ENCODE measurements at places on chromosomes 1 and 21. TPM values are rescaled to one million over a fixed set of nuclear protein-coding genes. Genes with fewer than 3 reads are reported as not detected.

GRCh38 chr1:15949453-15950245 is 26.3 kb downstream of the ZBTB17 start:
- peak; percentile 69 for DNase-seq

GRCh38 chr1:111542187-111542586 is 38.8 kb upstream of the ADORA3 start:
- no peak for DNase-seq

DNA sequence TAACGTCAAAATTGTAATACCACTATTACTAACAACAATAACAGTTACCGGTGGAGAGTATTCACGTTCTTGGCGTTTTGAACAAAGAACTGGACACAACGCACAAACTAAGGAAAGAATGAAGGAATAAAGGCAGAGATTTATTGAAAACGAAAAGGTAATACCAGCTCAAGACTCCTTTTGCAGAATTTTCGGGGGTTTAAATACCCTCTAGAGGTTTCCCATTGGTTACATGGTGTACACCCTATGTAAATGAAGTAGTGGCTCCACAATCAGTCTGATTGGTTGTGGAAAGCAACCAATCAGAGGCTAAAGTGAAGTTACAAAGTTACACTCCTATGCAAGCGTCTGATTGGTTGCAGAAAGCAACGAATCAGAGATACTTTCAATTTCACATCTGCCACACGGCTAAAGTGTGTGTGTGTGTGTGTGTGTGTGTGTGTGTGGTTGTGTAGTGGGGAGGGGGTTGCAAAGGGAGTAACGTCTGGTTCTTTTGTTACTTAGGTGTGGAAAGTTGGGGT is 1.1 kb upstream of the GTF2B start:
- DNase-seq = no peak

S100A1 gene
- 0.31 TPM for polyA plus RNA-seq

Data from AG04450 (cell line).